Right ventricle myocardium superior (tissue), 1 donor: ENCODE measurements at places on chromosomes 12 and 14.

- DNase-seq: no peak
Observed at GRCh38 chr14:74407801-74408154, 18.2 kb downstream of the SYNDIG1L start.

GRCh38 chr12:3113671-3114325 is 36.6 kb downstream of the TSPAN9 start:
- no peak for DNase-seq

- DNase-seq: no peak
Observed at GRCh38 chr14:49396801-49397200, 189.4 kb downstream of the RPS29 start.

DNA sequence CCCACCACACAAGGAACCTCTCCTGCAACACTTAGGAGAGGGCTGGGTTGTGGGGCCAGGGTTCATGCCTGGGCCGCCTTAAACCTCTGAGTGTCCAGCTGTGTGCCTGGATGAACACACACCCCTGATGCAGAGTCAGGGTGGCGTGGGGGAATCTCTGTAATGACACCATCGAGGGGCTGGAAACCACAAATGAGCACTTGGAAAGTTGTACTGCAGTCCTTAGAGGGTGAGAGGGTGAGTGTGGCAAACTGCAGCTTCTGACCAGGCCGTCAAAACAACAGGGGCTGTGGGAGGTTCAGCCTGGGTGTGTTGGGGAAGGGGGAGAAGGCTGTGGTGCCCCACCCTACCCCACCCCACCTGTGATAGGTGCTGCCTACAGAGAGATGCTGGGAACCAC is 12.4 kb upstream of the KRT5 start:
- no peak for DNase-seq

GRCh38 chr12:54390668-54391551 is 6.4 kb upstream of the ZNF385A start:
- peak; percentile 62 for DNase-seq

- no peak for DNase-seq
Observed at GRCh38 chr12:119528241-119528640, 65.3 kb upstream of the TMEM233 start.

GRCh38 chr12:126558219-126558618 is 1493.0 kb downstream of the AACS start:
- no peak for DNase-seq

DNA sequence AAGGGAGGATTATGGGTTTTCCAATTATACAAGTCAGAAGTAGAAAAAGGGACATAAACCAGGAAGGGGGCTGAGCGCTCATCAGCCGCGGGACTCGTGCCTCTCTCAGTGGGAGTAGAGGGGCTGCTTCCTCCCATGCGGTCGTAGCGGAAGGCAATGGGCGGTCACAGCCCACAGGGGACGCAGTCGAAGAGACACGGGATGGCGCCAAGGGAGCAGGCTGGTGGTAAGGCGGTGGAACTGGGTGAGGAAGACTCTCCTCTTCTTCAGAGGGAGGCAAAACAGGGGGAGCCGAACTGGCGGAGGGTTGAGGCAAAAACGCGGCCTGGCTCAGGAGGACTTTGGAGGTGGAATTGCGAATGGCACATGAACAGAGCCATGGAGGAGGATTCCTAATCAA is 677.7 kb downstream of the TMEM121 start:
- DNase-seq: no peak

- no peak for DNase-seq
Observed at GRCh38 chr12:14443531-14443930, 78.0 kb downstream of the ATF7IP start.

DNA sequence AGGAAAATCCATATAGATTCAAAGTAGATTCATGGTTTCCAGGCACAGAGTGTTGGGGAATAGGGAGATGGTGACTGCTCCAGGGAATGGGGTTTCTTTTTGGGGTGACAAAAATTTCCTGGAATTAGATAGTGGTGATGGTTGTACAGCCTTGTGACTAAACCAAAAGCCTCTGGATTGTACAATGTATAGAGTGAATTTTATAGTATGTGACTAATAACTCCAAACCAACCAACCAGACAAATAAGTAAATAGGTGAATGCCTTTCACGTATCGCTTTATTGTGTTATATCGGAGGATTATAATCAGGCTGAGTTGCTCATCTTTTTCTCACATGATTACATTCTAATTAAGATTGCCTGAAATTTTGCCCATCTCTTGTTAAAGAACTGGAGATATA is 24.6 kb upstream of the PPFIBP1 start:
- no peak for DNase-seq

GRCh38 chr12:59196989-59197388 is 276.7 kb upstream of the LRIG3 start:
- no peak for DNase-seq

DNA sequence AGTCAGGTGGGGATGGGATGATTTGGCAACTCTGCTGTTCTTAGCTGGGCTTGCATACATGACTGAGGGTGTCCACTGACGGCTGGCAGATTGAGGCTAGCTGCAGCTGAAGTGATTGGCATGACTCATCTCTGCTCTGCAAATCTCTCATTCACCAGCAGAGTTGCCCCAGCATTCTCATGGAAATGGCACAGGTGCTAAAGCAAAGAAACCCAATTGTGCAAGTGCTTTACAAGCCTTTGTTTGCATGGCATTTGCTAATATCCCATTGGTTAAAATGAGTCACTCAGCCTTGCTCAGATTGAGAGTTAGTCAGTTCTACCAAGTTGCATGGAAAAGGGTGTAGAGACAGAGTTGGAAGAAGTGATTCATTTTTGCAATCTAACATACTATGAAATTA is 389.7 kb upstream of the FAR2 start:
- no peak for DNase-seq

DNA sequence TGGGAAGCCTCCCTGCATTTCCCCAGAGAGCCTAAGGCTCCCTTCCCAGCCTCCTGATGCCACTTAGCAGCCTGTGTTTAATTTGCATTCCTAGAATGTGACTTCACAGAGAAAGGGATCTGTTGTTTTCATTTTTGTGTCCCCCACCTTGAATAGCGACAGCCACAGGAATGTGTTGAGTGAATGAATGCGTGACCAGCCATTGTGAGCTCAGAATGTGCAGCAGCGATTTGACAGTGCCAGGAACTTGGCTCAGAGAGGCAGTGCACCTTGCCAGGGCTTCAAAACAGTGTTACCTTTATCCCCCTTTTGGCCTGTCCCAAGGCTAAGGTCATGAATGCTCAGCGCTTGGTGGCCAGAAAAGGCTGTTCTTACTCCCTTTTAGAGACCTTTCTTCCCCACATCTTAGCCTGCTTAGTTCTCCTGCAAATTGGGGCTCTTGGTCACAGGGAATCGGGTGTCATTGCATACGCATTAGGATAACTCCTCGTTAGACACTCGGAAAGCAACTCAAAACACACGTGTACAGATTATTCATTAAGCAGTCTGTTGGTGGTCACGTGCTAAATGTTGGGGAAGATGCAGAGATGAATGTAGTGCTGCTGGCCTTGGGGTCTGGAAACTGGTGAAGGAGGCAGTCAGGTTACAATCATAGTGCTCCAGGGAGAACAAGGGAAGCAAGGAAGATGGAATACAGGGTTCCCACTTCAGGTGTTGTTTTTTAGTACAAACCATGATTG is 9.8 kb downstream of the NTF3 start:
- no peak for DNase-seq

DNA sequence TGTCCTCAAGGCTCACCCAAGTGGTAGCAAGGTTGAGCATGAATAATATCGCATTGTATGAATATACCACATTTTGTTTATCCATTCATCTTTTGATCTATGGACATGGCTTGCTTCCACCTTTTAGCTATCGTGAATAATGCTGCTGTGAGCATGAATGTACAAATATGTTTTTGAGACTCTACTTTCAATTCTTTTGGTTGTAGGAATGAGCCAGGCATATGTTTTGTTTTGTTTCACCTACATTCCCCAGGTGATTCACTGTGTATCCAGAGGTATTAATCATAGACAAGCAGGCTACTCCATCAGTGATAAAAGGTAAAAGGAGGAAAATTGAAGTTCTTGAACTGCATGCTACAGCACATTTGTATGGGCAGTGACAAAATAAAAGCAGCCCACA is 35.8 kb downstream of the CDKL1 start:
- DNase-seq: no peak

- no peak for DNase-seq
Observed at GRCh38 chr12:73308747-73309146, 1036.6 kb downstream of the TRHDE start.

GRCh38 chr12:95411466-95411865 is 62.5 kb upstream of the METAP2 start:
- no peak for DNase-seq

GRCh38 chr14:92492258-92492657 is 21.3 kb upstream of the RIN3 start:
- DNase-seq: no peak

DNA sequence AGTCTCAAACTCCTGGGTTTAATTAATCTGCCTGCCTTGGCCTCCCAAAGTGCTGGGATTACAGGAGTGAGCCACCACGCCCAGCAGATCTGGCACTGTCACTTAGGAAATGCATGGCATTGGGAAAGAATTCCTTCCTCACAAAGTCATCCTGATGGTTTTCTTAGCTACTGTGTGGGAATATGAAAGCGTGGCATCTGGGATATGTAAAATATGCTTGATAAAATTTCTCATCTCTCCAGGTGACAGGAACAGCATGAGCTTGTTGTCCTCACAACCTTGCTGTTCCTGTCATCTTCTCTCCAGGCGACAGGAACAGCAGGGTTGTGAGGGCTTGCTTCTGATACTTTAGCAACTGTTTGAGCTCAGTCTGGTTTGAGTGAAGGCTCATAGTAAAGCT is 16.1 kb upstream of the AICDA start:
- no peak for DNase-seq

DNA sequence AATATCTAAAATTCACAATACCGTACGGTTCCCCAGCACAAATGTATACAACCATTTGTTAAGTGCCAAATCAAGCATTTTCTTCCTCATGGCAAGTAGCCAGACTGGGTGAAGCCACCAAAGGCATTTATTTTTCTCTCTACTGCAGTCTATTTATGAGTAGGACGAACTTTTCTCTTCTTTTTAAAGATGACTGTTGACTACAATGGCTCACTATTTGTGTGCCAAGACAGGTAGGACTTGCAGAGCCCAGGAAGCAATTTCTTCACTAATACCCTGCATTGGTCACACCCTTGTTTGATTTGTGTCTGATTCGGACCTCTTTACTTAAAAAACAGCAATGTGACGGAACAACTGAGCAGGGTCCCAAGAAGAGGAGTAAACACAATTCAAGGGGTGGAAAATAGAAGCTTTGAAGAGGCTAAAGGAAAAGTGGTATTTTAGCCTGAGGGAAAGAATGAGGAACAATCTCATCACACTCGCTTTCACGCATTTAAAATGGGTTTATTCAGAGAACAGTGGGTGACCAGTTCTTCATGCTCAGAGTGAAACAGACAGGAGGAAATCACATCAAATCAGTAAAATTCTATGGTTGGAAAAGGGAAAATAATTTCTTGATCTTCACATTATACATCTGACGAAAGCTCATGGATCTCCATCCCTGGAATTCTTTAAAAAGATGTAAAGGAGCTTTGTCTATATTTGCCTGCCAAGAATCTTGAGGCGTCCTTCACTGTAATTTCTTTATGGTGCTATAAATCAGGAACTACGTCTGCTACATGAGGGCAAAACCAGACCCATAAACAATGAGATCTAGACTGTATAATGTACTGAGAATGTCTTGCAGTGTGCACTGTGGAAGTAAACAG is 183.8 kb downstream of the PPM1H start:
- no peak for DNase-seq

- DNase-seq: no peak
Observed at GRCh38 chr12:110732572-110732971, 10.1 kb downstream of the PPP1CC start.

GRCh38 chr12:51391283-51392123 is at the start of gene GALNT6:
TSS of gene GALNT6 (minus strand) at chr12:51391406. CDS start at chr12:51379781, 11,625 bp downstream.
- DNase-seq: no peak

DNA sequence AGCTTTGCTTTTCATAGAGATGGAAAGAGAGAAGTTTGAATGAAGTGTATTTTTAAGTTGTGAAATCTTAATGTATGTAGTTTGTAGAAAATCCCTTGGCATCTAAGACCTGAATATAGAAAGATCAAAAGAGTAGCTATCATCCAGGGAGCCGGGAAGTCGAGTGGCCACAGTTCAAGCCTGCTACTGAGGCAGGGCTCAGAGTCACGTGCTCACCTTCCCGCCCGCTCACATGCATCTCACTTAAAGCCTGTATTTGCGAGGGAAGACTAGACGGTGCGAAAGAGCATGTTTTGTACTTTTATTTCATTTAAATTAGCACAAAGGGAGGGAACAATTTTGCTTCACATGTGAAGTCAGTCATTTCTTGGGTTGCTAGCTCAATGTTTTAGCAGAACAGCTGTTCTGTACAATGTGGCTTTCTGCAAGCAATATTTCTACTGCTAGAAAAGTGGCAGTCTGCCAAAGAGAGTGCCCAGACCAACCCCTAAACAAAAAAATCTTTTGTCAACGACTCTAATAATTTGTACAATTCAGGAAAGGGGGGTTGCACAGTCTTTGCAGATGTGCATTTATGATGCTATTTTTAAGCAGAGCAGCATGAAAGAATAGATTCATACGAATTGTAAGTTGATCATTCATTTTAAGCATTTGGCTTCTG is 290.7 kb downstream of the NPAS3 start:
- no peak for DNase-seq

- DNase-seq: no peak
Observed at GRCh38 chr12:32587581-32588495, 91.3 kb upstream of the DNM1L start.

DNA sequence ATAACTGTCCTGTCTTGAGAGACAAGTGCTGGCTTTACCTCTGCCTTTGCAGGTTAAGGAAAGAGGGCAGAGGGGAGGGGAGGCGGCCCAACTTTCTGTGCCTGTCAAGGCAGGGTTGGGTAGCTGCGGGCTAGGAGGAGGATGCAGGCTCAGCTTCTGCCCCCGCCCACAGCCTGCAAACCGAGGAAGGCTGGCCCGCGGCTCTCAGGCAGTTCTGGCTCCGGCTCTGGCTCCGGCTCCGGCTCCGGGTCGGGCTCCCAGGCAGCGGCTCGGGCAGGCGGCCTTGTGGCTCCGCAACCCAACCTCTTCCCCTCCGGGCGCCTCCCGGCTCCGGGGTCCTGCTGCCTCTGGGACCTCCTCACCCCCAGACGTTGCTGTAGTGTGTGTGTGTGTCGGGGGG is 92.9 kb downstream of the TMEM30B start:
- peak; percentile 68 for DNase-seq

GRCh38 chr14:25887251-25887878 is 710.5 kb downstream of the NOVA1 start:
- no peak for DNase-seq

DNA sequence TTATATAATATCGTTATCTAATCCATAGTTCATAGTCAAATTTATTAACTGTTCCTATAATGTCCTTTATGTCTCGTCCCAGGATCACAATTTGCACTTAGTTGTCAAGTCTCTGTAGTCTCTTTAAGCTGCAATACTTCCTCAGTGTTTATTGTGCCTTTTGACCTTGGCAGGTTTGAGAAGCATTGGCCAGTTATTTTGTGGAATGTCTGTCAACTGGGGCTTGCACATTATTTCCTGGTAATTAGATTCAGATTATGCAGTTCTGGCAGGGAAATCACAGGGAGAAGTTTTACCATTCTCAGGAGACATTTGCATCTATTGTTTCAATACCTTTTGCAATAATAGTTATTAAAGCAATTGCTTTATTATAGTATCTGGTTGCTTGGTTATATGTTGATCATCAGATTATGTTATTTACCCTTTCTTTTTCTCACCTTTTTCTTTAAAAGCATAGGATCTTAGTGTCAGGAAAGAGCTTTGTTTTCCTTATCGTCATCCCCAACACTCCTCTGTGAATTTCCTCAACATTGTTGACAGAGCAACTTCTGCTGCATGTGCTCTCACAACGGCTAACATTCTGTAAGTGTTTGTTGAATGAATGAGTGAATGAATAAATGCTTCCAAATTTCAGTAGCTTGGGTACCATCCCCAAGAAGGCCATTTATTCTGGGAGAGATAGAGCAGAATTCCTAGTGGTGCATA is 3.7 kb upstream of the ART4 start:
- DNase-seq: no peak
